ENCODE measurements at places on chromosomes 16 and 17.

DNA sequence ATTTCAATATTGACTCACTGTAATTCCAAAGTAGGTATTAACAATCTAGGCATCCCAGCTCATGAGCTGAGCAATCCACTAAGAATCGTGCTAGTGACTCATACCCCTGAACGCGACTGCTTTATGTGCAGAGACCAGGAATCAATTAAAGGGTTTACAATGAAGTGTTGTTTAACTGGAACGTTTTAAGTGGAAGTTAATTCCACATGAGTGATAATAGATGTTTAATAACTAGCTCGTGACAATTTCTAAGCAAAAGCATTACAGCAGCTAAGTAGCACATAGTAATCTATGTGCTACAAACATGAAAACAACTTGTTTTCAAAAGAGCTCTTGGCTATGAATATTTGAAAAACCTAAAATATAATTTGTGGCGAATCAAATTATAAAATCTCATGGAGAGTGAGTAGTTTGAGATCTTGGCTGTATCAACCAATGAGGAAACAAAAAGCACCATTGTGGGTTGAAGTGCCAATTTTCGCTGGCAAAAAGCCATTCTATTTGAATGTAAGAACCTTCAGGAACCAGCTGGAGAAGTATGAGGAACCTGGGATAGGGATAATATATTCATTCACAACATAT lies 9.4 kb downstream of the GJC1 start:
- no peak for DNase-seq

DNA sequence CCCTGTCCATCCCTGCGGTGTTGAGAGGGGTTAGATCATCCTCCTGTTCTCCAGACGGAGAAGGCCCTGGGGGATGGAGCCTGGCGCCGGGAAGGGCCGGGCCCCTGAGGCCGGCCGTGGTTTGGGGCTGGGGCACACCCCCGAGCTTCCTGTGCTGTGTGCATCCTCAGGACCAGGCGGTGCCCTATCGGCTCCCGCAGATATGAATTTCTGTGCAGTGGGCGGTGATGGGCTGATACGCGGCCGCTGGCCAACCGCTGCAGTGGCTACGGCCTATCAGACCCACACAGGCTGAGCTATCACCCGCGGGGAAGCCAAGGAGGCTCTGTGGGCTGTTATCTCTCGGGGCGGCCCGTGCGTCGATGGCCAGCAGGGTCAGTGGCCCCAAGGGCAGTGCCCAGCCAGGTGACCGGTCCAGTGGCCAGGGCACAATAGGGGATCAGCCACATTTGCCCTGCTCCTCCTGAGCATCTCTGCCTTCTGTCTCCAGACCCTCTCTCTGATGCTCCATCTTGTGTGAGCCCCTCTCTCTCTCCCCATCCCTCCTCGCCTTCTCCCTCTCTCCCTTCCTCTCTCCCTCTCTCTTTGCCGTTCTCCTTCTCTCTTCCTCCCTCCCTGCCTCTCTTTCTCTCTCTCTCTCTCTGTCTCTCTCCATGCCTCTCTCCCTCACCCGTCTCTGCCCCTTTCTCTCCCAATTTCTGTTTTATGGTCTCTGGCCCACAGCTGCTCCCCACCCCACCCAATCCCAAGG lies 38.7 kb downstream of the ZFPM1 start:
- DNase-seq: no peak

- DNase-seq: no peak
Observed at GRCh38 chr17:14297161-14297851, 3.6 kb upstream of the HS3ST3B1 start.

DNA sequence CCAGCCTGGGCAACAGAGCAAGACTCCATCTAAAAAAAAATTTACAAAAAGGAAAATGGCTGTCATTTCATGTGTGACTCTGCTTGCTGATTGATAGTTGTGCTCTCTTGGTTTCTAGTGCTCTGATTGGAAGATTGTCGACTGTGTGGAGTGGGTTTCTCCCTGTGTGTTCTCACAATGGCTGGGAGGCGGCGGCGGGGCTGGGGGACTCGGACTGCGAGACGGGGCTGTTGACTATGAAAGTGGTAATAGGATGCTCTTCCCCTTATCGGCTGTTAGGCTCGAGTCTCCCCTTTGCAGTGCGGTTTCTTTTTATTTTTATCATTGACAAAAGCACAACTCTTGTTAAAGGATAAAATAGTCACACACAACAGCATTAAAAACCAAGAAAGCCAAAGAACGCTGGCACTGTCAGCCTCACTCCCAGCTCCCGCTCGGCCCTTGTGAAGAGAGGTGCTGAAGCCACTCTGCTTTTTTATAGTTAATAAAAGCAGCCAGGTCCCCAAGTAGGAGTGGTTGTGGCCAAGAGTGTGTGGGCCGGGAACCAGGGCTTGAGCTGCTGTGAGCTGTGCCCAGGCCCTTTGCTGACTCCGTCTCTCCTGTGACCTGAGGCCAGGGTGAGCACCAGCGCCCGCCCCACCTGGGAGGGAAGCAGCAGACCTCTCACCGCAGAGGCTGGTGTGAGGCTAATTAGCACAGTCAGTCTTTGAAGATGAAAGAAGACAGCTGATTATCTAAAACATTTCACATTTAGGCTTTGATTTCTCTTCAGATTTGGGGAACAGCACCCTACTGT lies 36.5 kb downstream of the TBCD start:
- no peak for DNase-seq

- DNase-seq: no peak
Observed at GRCh38 chr17:79651761-79652160, 40.9 kb upstream of the RBFOX3 start.

DNA sequence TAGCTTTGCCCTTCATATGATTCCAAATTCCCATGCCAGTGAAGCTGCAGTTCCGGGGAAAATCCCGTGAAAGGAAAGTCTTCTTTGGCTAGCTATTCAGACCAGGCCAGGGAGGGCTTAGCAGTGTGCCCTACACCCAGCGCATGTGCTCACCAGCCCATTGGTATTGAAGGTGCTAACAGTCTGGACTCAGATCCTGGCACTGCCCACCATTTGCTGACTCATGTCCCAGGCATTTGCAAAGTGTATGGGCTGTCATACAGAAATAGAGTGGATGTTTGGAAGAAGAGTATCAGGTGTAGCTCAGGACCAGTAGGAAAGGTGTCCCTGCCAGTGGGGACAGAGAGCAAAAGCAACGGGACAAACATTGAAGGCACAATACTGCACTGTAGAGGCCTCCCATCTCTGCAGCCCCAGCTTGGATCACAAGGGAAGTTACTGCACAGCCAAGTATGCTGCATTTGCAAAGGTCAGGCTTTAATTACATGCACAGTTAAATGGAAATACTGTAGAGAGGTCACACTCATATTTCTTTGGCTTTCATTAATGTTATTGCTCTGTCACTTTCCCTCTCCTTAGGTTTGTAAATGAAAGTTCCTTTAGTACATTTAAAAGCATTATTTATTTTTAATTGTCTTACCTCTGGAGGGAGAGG lies 220.0 kb downstream of the IRX3 start:
- no peak for DNase-seq

- DNase-seq: no peak
Observed at GRCh38 chr16:79429381-79430190, 171.0 kb downstream of the MAF start.

GRCh38 chr17:47692137-47692894 lies 1.6 kb upstream of the TBKBP1 start:
- no peak for DNase-seq

- DNase-seq: no peak
Observed at GRCh38 chr17:76524598-76525512, 12.7 kb downstream of the CYGB start.

- DNase-seq: no peak
Observed at GRCh38 chr17:9475101-9475658, 100.4 kb downstream of the STX8 start.

GRCh38 chr16:11004973-11005610 lies 60.7 kb downstream of the CLEC16A start:
- no peak for DNase-seq

DNA sequence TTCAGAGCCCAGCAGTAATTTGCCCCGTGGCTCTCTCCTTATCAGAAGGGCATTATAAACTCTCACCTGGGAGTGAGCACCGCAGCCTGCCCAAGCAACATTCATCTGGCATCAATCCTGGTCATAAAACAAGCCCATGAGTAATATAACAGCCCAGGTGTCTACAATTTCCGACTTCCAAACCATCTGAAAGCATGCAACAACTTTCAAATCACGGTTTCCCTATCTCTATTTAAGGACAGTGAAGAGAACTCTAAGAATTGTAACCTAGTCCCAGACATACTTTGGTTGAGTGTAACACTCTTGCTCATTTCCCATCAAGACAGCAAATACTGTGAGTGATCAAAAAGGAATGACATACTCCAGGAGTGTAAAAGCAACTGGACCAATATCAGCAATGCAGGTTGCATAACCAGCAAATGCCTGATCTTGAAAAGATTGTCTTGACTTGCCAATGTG lies 487.4 kb upstream of the SOX9 start:
- DNase-seq: no peak

- DNase-seq: no peak
Observed at GRCh38 chr16:46618516-46618915, 2.7 kb downstream of the SHCBP1 start.

- DNase-seq: no peak
Observed at GRCh38 chr17:43788540-43788939, 8.3 kb downstream of the CFAP97D1 start.

DNA sequence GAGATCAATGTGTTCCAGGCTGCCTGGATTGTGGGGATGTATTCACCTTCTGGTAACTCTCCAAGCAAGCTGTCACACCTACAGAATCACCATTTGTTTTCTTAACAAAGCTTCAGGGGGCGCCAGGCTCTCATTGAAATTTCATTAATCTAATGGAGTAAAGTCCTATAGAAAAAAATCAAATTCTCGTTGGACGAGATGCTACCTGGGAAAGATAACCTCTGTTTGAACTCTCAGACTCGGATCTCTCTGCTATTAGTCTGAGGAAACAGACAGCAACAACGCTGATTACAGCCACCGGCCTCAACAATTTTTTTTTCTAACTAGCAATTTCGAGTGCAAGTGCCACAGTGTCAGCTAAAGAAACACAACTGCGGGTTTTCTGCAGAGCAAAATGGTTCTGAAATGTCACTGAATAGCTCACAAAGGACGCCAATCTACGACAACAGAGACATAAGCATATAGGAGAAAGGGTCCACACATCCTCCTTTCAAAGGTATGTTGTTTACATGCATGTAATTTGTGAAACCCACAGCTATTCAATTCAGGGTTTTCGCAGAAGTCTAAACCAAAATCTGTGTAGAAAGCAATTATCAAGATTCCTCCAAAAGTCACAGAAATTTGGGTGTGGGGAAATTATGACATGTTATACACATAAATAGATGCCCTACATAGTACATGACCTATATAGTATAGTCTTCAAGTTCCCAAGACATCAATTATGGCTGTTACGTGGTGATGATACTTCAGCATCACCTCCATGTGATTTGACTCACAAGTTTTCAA lies 135.8 kb downstream of the SKAP1 start:
- DNase-seq: no peak

DNA sequence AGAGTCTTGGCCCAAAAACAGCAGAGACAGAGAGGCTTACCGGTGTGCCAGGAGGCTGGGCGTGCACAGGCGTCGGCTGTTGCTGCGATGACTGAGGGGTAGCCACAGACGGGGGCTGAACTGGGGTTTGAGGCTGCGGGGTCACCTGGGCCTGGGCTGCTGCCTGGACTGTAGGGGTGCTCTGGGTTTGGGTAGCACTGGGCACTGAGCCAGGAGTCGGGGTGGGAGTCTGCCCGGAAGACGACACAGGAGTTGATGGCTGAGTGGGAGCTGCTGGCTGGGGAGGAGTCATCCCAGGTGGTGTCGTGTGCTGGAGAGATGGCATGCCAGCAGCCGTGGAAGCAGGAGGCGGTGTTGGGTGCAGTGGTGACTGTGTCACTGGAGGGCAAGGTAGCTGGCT lies 53.2 kb upstream of the TRAP1 start:
- no peak for DNase-seq

GRCh38 chr16:70430667-70431536 lies 8.0 kb downstream of the ST3GAL2 start:
- DNase-seq: peak; percentile 93

DNA sequence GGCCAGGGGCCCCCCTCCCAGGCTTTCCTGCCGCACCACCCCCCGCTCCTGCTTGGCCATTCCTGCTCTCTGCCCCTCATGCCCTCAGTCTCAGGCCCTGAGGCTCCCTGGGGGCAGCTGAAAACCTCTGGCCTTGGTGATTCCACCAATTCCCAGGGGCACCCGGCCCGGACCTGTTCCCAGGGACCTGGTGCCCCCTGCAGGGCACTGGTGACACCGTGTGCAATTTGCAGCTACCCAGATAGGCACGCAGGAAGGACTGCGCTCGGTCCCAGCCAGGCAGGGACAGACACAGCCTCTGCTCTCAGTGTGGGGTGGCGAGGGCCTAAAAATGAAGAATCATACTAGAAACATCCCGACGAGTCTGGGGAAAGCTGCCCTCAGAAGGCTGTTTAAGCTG lies 13.4 kb downstream of the WFDC1 start:
- peak; percentile 83 for DNase-seq

DNA sequence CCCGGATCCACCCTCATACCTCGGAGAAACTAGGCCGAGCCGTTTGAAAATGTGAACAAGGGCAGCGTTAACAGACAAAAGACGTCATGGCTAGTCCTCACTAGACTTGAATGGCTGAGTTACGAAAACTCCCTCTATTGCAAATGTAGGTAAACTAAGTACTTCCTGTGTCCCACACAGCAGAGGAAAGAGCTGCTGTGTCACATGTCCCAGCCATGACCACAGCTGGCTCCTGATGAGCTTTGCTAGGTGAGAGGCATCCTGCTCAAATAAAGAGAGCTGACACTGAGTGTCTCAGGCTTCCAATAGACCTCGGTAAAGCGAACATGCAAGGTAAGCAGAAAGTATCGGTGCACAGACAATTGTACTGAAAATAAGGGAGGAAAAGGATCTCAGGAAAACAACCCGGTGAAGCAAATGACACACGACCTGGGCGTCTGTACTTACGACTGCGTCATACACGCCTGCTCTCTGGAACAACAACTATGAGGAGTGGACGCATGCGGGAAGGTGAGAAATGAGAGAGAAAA lies 26.0 kb downstream of the TMEM204 start:
- no peak for DNase-seq

DNA sequence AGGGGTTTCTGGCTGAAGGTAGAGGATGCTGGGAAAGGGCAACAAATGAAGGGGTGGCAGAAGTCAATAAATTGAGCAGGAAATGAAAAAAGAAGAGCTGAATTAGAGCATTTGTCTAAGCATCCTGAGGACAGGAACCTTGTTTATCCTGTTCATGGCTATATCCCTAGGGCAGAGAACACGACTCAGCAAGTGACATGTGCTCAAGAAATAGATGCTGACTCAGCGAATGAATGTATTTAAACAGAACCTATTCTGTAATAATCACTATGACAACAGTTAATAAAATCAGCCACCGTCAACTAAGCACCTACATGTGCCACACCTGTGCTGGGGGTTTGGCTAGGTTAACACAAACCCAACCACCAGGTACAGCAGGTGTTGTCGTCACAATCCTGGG lies 80.3 kb downstream of the CDK5R1 start:
- DNase-seq: no peak

DNA sequence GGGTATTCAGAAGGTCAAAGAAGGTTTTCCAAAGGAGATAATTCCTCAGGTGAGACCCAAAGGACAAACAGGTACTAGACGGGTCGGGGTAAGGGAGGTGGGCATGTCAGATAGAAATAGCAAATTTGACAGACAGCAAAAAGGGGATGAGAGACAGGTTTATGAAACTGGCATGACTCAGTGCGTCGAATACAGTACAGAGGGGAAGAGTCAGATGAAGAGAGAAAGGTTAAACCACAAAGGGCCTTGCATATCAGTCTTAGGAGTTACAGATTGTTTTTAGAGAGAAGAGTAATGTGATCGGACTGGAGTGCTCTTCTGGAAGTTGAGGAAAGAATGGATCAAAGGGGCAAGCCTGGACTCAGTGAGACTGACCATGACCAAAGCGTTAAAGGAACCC lies 88.4 kb downstream of the ZZEF1 start:
- no peak for DNase-seq

- no peak for DNase-seq
Observed at GRCh38 chr16:68289202-68289601, 21.5 kb downstream of the SLC7A6OS start.

Data from Karpas-422 (cell line).